Adrenal gland (tissue), 19 donors: ENCODE measurements at places on chromosomes 7 and 10.

GRCh38 chr10:78549140-78549935, 515.7 kb downstream of the RPS24 start:
- DNase-seq: no peak

GRCh38 chr7:81439591-81439990, 330.3 kb downstream of the HGF start:
- DNase-seq: no peak

- DNase-seq: no peak
Observed at GRCh38 chr10:78696791-78697395, 371.9 kb upstream of the ZMIZ1 start.

GRCh38 chr7:141679014-141679413, 23.0 kb downstream of the DENND11 start:
- DNase-seq: no peak

GRCh38 chr7:54841772-54842697, 83.0 kb upstream of the SEC61G start:
- DNase-seq: no peak

DNA sequence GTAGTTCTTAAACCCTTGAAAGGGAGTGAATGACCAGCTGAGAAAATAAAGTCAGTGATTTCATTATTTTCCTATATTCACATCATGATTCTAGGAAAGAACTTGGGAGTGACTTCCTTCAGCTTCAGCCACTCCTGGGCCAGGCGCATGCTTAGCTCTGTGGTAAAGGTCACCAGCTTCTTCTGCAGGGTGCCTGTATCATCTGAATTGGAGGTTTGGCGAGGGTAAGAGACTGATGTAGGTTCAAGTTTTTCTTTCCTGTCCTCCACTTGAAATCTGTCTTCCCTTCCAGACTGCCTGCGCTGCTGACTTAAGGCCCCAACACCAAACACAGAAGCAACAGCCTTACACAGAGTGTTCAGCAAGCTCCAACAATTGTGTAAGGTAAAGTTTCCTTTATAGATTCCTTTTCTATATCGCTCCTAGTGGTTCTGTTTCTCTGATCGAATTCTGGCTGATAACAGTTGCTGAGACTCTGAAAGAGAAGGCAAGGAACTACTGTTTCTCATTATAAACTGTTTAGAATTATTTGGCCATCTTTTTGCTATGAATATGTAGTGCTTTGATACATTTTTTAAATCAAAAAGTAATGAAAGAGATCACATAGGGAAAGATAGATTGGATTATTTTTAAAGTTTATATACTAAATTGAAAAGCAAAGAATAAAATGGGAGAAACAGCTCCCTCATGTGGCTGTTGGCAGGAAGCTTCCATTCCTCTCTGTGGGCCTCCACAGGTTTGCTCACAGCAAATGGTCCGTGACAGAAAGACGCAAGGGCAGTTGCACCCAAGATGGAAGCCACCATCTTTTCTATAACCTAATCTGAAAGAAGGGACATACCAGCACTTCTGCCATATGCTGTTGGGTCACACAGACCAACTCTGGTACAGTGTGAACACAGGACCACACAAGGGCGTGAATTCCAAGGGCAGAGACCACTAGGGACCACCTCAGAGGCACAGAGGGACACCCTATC, 14.0 kb downstream of the GATAD1 start:
- peak; percentile 44 for DNase-seq

DNA sequence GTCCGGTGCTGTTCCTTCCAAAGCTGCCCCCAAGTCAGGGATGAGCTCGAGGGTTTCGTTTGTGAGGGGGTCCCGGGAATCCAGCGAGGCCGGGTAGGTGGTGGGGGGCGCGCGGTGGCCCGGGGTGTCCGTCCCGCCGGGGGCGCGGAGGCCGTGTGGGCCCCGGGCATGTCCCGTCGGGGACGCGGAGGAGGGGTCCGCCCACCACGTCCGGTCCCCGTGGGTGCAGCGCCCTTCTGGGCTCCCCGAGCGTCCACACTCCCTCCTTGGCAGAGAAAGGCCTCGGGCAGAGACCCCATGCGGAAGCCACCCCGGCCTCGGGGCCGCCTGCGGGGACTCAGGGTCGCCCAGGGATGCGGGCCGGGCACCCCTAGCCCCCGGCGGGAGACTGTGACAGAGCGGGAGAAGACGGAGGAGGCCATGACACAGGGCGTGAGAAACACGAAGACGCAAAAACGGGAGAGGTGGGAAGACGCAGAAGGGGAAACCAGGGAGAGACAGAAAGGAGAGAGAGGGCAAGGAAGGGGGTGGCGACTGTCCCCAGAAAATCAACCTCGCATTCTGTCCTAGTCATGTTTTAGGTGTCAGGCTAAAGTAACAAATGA, 640 bp upstream of the ZNF425 start:
- peak; percentile 62 for DNase-seq

GRCh38 chr7:128827971-128828711, 2.1 kb upstream of the FLNC start:
- no peak for DNase-seq

DNA sequence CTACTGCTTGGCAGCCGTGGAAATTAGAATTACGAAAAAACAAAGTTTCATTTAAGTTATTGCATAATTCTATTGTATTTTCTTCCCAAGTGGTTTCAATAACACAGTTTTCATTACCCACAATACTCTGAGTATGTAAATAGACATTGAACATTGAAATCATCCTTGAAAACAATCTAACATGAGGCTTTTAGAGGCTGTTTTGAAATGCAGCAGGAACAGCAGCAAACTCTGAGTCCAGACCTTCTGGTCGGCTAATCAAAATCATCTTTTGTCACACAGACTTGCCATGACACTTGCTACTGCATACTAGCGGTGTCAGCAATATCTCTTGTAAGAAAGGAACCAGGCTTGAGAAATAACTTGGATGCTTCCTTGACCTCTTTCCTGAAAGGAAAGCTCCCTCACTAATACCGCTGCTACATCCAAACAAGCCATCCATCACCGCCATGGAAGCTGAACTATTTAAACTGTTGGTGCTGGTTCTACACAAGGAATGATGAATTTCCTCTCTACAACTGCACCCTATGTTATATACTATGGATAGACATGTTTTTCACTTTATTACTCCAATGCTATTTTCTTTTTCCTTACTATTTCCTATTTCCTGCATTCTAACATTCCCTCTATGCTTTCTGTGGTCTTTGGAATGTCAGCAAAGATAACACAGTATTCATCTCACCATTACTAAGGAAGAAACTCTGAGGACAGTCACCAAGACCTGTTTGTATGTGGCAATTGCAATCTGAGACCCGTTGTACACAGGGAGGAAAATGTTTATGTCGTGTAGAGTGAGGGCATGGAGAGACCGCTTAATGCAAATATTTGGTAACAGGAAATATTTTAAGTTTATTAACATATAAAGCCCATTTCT, 130.8 kb downstream of the ITGA8 start:
- no peak for DNase-seq

GRCh38 chr10:58210160-58210559, 57.5 kb downstream of the IPMK start:
- no peak for DNase-seq

- no peak for DNase-seq
Observed at GRCh38 chr10:116800286-116800929, 48.9 kb upstream of the ENO4 start.

DNA sequence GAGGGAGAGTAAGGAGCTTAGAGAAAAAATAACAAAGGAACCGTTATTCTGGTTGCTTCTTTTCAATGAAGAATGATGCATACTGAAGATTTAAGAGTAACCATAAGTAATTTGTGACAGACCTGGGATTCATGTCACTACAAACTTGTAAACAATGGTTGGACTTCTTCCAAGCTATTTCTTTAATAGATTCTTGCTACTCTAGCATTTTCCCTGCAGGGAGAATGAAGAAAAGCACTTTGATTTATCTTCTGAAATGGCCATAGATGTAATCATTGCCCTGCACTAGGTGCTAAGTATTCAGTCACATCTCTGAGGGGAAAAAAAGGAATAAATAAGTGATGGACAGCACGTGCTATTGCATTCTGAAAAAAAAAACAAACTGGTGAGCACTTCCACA, 606.6 kb upstream of the LRRN3 start:
- DNase-seq: no peak

DNA sequence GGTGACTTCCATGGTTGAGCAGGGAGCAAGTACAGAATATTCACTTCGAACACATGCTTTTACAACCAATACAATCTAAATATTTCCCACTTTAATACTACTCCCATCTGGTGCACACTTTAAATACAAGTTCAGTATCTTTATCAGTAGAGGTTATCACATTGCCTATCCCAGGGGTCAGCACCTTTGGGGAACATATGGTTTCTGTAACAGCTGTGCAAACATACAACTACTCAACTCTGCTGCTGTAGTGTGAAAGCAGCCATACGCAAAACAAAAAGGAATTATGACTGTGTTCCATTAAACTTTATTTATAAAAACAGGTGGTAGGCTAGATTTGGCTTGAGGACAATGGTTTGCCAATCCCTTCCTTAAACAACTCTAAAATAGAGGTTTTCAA, 157.5 kb downstream of the XPNPEP1 start:
- no peak for DNase-seq

DNA sequence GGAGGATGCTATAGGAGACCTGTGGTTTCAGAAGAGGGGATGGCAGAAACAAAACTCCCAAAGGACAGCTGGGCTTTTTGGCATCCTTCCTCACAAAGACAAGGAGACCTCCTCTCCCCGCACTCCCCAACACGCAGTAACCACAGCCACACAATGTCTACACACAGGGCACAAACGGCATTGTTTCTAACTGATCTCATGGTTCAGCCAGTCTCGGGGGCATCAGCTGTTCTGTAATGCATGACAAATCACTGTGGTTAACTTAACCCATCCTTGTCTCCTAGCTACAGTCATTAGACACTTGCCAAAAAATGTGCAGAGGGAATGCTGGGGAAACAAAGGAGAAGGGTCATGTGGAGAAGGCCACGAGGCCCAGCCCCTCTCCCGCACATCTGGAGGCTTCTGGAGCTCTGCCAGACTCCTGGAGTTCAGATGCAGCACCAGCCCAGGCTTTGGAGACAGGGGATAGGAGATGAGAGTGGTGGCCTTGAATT, 7.6 kb upstream of the ADAMTS14 start:
- DNase-seq: no peak

GRCh38 chr10:76879116-76879913, 758.3 kb downstream of the KCNMA1 start:
- DNase-seq: no peak

- DNase-seq: peak; percentile 89
Observed at GRCh38 chr7:74452748-74453321, 871 bp upstream of the GTF2IRD1 start.

- DNase-seq: no peak
Observed at GRCh38 chr7:139811066-139811465, 18.0 kb upstream of the TBXAS1 start.

- no peak for DNase-seq
Observed at GRCh38 chr7:90320801-90321494, at the start of gene FAM237B. Gene FAM237B, minus strand, starts transcription at chr7:90321304. Its CDS starts 1,556 bp downstream, at chr7:90319748.

- no peak for DNase-seq
Observed at GRCh38 chr7:14418633-14419032, 429.2 kb upstream of the ETV1 start.

GRCh38 chr10:29451946-29452345, 163.1 kb downstream of the LYZL1 start:
- no peak for DNase-seq

DNA sequence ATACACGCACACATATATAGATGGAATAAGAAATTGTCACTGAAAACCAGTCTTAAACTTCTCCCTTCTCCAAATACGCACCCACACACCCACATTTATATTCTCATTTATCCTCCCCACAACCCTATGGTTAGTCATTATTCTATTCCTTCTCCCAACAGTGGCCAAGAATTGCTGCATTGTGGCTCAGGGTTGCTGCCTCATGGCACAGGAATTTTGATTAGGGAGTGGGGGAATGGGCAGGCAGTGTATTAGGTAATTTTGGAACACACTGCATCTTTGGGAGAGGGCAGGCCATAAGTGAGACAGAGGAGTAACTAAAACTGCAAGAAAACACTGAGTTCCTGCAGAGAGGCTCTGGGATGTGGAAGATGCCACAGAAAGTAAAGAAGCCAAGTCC, 35.7 kb downstream of the NAPEPLD start:
- peak; percentile 23 for DNase-seq

- no peak for DNase-seq
Observed at GRCh38 chr7:107130487-107131220, 38.1 kb upstream of the HBP1 start.

GRCh38 chr7:158302274-158303070, 285.2 kb downstream of the PTPRN2 start:
- DNase-seq: no peak
